ENCODE measurements at places on chromosomes 13 and 19. TPM values are rescaled to one million over a fixed set of nuclear protein-coding genes. Genes with fewer than 3 reads are reported as not detected.

- H3K4me1 ChIP-seq: peaks cover 5% of the 10 kb centered on the region
- H3K36me3 ChIP-seq: no peaks in the 10 kb centered on the region
- no peak overlapping the region for H3K4me3 ChIP-seq
- no peak overlapping the region for H3K27ac ChIP-seq
- no peaks in the 10 kb centered on the region for H3K27me3 ChIP-seq
- DNase-seq: no peak
These were observed 6.4 kb downstream of the IGFL3 start for GRCh38 chr19:46118136-46118535.

DNA sequence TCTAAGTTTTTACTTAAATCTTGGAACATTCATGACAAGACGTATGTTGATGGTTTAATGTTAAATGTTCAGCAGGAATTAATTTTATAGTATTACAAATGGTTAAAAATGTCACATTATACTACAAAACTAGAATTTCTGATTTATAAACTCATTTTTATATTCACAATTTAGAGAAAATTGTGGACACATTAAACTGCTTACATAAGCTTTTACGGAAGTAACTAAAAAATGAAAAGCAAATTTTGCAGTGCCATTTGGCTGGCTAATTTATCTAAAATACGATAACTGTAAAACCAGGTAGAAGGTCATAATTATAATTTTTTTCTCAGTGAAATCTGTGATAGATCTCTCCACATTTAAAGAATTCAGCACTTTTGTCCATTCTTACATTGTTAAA, 190.2 kb upstream of the GPC6 start:
- no peak overlapping the region for H3K27ac ChIP-seq
- DNase-seq: no peak
- H3K36me3 ChIP-seq: no peaks in the 10 kb centered on the region
- no peaks in the 10 kb centered on the region for H3K4me1 ChIP-seq
- peaks cover 1% of the 10 kb centered on the region for H3K27me3 ChIP-seq

- no peak overlapping the region for H3K4me3 ChIP-seq
- DNase-seq: no peak
- no peaks in the 10 kb centered on the region for H3K4me1 ChIP-seq
These were observed 48.8 kb upstream of the TPM4 start for GRCh38 chr19:16027528-16027927.

GRCh38 chr19:48123907-48124651, 13.5 kb upstream of the PLA2G4C start:
- no peak overlapping the region for H3K4me3 ChIP-seq
- no peaks in the 10 kb centered on the region for H3K27me3 ChIP-seq
- H3K36me3 ChIP-seq: peaks cover 20% of the 10 kb centered on the region
- no peak for DNase-seq
- H3K27ac ChIP-seq: no peak overlapping the region
- no peaks in the 10 kb centered on the region for H3K4me1 ChIP-seq

GRCh38 chr13:97474349-97474980, 40.5 kb downstream of the RAP2A start:
- H3K4me1 ChIP-seq: no peaks in the 10 kb centered on the region
- no peaks in the 10 kb centered on the region for H3K36me3 ChIP-seq
- H3K4me3 ChIP-seq: no peak overlapping the region
- no peaks in the 10 kb centered on the region for H3K27me3 ChIP-seq

DNA sequence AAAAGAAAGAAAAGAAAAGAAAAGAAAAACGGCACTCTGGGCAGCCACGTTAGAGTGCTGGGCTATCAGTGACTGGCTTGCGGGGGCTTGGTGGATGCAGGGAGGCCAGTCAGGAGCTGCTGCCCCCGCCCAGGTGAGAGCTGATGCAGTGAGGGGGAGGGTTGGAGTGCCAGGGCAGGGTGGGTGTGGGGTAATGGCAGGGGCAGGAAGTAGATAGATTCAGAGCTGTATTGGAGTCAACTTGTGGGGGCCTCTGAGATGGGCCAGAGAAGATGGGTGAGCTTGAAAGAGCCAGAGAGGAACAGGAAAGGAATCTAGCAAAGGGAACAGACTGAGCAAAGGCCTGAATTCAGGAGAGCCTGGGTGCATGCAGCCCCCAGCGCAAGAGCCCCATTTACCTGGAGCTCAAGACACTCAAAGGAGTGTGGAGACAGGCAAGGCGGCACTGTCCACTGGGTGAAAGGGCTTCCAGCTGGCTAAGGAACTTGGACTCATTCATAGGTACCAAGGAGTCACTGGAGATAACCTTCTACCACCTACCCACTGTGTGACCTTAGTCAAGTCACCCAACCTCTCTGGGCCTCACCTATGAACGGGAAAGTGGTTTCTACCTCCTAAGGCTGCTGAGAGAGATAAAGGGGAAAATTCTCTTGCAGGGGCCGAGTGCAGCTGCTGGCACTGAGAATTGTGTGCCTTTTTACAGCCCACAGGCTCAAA, 20.2 kb downstream of the VSTM2B start:
- H3K27ac ChIP-seq: no peak overlapping the region
- no peak for DNase-seq
- no peaks in the 10 kb centered on the region for H3K4me1 ChIP-seq
- no peaks in the 10 kb centered on the region for H3K27me3 ChIP-seq

- DNase-seq: no peak
- H3K27me3 ChIP-seq: no peaks in the 10 kb centered on the region
- no peaks in the 10 kb centered on the region for H3K36me3 ChIP-seq
- no peak overlapping the region for H3K4me3 ChIP-seq
- peaks cover 16% of the 10 kb centered on the region for H3K4me1 ChIP-seq
- no peak overlapping the region for H3K27ac ChIP-seq
These were observed 29.0 kb downstream of the ARID3A start for GRCh38 chr19:954672-955494.

- H3K36me3 ChIP-seq: peaks cover 19% of the 10 kb centered on the region
- peak within 1 kb of the TSS; percentile 51 for H3K27ac ChIP-seq
- H3K4me1 ChIP-seq: peaks cover 34% of the 10 kb centered on the region
These were observed at the start of gene ZNF296 for GRCh38 chr19:45076029-45076850. TSS of gene ZNF296 (minus strand) at chr19:45076478. CDS start at chr19:45076373, 105 bp downstream.

DNA sequence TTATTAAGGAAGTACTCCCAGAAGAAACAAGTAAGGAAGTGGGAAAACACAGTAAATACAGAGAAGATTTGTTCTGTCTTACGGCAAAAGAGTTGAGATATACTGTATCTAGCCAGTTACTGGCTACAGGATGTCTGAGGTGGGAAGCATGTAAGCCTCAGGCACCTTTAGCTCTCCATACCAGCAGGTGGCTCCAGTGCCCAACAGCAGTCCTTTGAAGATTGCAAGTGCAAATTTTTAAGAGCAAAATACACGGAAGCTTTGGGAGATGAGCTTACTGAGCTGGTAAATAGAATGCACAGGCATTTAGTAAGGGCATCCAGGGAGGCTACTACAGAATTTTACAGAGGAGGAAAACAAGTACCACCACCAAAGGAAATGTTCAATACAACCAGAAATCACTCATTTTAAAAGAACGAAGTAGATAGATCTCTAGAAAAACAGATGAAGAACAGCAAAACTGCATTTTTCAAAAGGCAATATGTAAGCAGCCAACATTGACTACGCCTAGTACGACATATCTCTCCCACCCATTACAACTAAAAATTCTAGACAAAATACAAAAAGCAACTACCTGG, 57.9 kb upstream of the VSTM2B start:
- no peaks in the 10 kb centered on the region for H3K36me3 ChIP-seq
- H3K27ac ChIP-seq: no peak overlapping the region
- no peak for DNase-seq
- H3K27me3 ChIP-seq: no peaks in the 10 kb centered on the region

GRCh38 chr13:46905249-46905648, 8.4 kb upstream of the HTR2A start:
- no peaks in the 10 kb centered on the region for H3K4me1 ChIP-seq
- no peak for DNase-seq
- no peak overlapping the region for H3K4me3 ChIP-seq
- H3K27ac ChIP-seq: no peak overlapping the region

- H3K27ac ChIP-seq: no peak overlapping the region
- H3K36me3 ChIP-seq: peaks cover 8% of the 10 kb centered on the region
- no peak for DNase-seq
- no peaks in the 10 kb centered on the region for H3K4me1 ChIP-seq
These were observed 14.4 kb downstream of the ATP4B start for GRCh38 chr13:113643593-113643992.

- peaks cover 20% of the 10 kb centered on the region for H3K36me3 ChIP-seq
- DNase-seq: no peak
- H3K4me3 ChIP-seq: no peak overlapping the region
- peaks cover under 1% of the 10 kb centered on the region for H3K4me1 ChIP-seq
These were observed 10.3 kb upstream of the KRTDAP start for GRCh38 chr19:35500611-35501010.

- no peaks in the 10 kb centered on the region for H3K27me3 ChIP-seq
- no peak overlapping the region for H3K4me3 ChIP-seq
- H3K27ac ChIP-seq: no peak overlapping the region
- H3K4me1 ChIP-seq: peaks cover 5% of the 10 kb centered on the region
- no peaks in the 10 kb centered on the region for H3K36me3 ChIP-seq
These were observed 27.8 kb downstream of the ERCC5 start for GRCh38 chr13:102873653-102874052.

DNA sequence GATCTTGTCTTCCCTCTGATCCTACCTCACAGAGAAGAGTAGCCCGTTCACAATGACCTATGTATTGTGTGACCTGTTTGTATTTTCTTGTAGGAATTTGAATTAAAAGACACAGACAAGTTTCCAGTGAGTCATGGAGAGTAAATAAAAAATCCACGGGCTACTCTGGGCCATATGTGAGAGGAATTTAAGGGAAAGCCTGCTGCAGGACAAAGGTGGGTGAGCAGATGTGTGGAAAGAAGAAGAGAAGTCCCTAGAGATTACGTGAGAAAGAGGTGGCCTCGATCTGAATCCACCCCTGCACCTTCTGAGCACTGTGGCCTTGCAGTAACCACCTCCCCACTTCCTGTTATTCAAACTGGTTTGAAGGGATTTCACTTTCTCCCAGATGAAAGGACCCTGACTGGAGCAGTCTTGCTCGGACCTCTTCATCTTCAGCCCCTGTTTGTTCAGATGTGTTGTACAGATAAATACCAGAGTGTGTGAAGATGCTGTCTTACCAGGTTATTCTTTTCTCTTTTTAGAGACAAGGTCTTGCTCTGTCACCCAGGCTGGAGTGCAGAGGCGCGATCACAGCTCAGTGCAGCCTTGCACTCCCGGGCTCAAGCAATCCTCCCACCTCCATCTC, 205.4 kb downstream of the PDS5B start:
- H3K27ac ChIP-seq: no peak overlapping the region
- no peaks in the 10 kb centered on the region for H3K36me3 ChIP-seq
- no peaks in the 10 kb centered on the region for H3K4me1 ChIP-seq

DNA sequence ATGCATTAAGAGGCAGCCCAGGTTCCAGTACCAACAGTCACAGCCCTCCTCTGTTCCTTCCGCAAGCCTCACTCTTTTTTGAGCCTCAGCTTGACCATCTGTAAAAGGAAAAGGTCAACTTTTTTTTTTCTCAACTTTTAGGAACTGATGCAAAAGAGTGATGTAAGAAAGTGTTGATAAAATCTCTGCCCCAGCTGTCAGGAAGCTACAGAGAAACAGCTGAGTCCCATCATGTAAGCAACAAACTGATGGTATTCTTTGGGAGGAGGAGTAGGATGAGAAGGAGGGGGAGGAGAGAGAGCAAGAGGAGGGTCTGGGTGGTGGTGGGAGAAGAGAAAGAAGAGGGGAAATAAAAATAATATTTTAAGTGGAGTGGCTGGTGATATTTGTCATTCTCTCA, 233.9 kb upstream of the TSHZ3 start:
- DNase-seq: no peak
- H3K27ac ChIP-seq: no peak overlapping the region
- no peaks in the 10 kb centered on the region for H3K4me1 ChIP-seq
- H3K27me3 ChIP-seq: no peaks in the 10 kb centered on the region
- H3K36me3 ChIP-seq: no peaks in the 10 kb centered on the region
- no peak overlapping the region for H3K4me3 ChIP-seq

DNA sequence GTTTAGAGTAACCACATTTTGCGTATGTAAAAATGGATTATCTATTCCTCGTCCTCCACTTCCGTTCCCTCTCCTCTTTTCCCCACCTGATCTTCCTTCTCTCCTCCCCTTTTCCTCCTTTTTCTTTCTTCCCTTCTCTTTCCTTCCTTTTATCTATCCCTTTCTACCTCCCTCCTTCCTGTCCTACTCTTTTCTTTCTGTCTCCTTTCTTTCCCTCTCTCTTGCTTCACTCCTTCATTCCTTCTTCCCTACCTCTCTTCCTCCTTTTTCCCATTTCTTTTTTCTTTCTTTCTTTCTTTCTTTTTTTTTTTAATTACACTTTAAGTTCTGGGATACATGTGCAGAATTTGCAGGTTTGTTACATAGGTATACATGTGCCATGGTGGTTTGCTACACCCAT, 688.4 kb upstream of the GPC6 start:
- no peak for DNase-seq
- H3K4me3 ChIP-seq: no peak overlapping the region
- H3K4me1 ChIP-seq: no peaks in the 10 kb centered on the region
- H3K27ac ChIP-seq: no peak overlapping the region

GRCh38 chr19:21638776-21639175, 128.6 kb downstream of the ZNF100 start:
- H3K36me3 ChIP-seq: no peaks in the 10 kb centered on the region
- no peaks in the 10 kb centered on the region for H3K4me1 ChIP-seq
- no peak overlapping the region for H3K27ac ChIP-seq
- no peak overlapping the region for H3K4me3 ChIP-seq
- no peak for DNase-seq

GRCh38 chr13:75485286-75486062, 3.5 kb upstream of the TBC1D4 start:
- H3K4me3 ChIP-seq: no peak overlapping the region
- no peak for DNase-seq
- H3K36me3 ChIP-seq: no peaks in the 10 kb centered on the region
- H3K27me3 ChIP-seq: no peaks in the 10 kb centered on the region
- no peaks in the 10 kb centered on the region for H3K4me1 ChIP-seq

DNA sequence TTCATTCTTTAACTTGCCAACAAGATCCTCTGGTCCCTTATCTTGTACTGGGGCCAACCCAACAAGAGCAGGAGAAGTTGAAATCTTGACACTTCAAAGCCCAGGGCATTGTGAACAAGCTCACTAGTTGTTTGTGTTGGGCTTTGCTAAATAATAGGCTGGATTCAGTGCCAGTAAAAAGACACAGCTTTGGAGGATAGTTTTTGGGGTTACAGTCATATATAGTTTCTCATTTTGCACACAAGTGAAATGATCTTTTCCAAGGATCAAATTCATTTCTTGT, 30.3 kb upstream of the LRCH1 start:
- H3K4me1 ChIP-seq: no peaks in the 10 kb centered on the region
- no peaks in the 10 kb centered on the region for H3K36me3 ChIP-seq
- H3K4me3 ChIP-seq: no peak overlapping the region
- no peak overlapping the region for H3K27ac ChIP-seq
- no peak for DNase-seq

DNA sequence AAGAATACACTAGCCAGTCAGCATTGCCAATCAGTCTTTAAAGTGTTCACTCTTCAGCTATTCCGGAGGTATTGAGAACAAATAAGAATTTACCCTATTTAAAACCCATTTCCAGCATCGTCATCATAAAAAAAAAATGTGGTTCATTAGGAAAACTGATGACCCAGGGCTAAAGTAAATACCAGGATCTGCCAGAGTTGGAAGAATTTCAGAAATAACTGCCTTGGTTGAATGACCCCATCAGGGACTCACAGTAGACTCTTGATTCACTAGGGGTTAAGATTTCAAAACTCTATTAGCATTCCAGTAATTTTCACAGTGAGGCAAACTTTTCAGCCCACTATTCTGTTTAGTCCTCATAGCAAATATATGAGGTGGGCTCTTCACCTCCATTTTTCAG, 377.0 kb downstream of the ITGBL1 start:
- H3K4me3 ChIP-seq: no peak overlapping the region
- DNase-seq: no peak
- no peak overlapping the region for H3K27ac ChIP-seq
- H3K36me3 ChIP-seq: no peaks in the 10 kb centered on the region
- no peaks in the 10 kb centered on the region for H3K4me1 ChIP-seq

Gene KIR3DL2
- not detected for total RNA-seq

Gene RYR1
- 10.7 TPM for total RNA-seq

Gene KCNN1
- total RNA-seq: 11.0 TPM

Gene FIZ1
- 18.5 TPM for total RNA-seq

Gene FCHO1
- 27.0 TPM for total RNA-seq

Gene TBCB
- 153 TPM for total RNA-seq
